ENCODE measurements at places on chromosomes 1 and 21.
A peak's percentile ranks its signal among the peaks of the same experiment; 100 is the strongest.

DNA sequence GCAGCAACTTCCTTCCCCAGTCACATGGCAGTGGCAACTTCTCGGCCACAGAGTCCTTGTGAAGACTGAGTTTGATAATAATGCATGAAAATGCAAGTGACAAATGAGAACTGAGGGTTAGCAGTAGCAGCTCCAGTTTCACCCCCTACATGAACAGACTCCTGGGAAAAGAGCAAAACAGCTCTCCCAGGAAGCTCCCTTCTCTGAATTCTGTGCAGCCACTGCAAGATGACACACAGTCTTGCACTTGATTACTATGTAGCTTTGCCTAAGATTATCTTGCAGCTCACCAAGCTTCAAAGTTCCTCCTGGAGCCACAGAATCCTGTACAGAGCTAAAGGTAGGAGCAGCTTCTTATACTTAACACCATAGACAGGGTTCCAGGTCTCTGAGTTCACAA, 4.7 kb downstream of the PGBD5 start:
- no peaks in the 10 kb centered on the region for H3K36me3 ChIP-seq
- no peak overlapping the region for H3K4me3 ChIP-seq
- peaks cover 79% of the 10 kb centered on the region for H3K27me3 ChIP-seq

GRCh38 chr21:35643176-35643575, 417.1 kb downstream of the SETD4 start:
- no peak for DNase-seq
- H3K4me3 ChIP-seq: no peak overlapping the region
- no peak overlapping the region for H3K27ac ChIP-seq
- H3K36me3 ChIP-seq: no peaks in the 10 kb centered on the region

DNA sequence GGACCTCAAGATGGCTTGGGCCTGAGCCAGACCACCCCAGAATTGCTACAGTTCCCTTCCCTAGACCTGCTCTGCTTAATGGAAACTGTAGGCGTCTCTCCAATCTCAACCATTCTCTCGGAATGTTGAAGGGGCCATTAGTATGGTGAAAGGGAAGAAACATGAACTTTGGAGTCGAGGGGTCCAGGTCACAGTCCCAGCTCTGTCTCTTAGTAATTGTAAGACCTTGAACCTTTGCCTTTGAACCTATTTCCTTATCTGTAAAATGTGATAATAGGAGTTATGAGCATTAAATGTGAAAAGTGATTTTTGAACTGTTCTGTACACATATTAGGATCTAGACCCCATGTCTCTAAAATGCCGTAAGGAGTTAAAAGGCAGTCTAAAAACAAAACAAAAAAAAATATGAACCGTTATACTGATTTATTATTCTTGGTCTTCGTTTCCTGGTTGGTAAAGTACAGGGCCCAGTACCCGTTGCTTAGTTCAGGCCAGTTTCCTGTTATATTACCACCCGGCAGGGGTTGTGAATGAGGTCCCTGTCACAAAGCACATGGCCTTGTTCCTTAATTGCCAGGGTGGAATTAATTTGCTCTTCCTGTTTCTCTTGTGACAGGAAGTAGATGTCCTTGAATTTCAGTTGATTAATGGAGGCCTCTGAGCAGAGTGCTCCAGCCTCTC, 42.3 kb downstream of the TCEANC2 start:
- DNase-seq: no peak
- peaks cover 24% of the 10 kb centered on the region for H3K4me1 ChIP-seq
- no peaks in the 10 kb centered on the region for H3K27me3 ChIP-seq

DNA sequence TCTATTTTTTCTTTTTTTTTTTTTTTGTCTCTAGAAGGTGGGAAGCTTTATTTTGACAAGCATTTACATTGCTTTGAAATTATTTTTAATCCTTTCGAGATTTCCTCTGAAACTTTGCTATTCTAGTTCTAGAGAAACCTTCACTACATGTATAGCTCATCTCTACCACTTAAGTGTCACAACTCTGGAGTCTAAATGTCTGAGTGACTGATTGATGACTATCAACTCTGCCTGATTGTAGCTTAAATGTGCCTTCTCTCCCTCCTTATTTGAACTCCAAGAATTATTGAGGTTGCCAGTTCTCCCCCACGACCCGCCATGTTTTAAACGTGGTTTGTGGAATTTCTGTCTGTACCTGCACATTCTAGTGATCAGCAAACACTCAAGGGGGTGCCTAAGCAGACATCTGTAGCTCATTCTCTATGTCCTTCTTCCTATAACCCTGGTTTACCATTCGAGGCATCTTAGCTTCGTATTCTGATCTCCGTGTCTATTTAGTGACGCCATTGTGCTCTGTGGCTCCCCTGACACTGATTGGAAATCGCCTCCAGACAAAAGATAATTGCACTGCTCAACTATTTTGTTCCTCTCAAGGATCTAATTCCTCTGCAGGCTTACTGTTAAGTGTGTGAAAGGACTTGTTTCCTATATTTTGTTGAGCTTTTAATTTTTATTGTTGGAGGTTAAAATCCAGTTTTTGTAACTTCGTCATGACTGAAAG, 1570.6 kb downstream of the BRINP3 start:
- no peaks in the 10 kb centered on the region for H3K4me1 ChIP-seq
- no peak overlapping the region for H3K27ac ChIP-seq
- no peaks in the 10 kb centered on the region for H3K27me3 ChIP-seq
- no peaks in the 10 kb centered on the region for H3K36me3 ChIP-seq

DNA sequence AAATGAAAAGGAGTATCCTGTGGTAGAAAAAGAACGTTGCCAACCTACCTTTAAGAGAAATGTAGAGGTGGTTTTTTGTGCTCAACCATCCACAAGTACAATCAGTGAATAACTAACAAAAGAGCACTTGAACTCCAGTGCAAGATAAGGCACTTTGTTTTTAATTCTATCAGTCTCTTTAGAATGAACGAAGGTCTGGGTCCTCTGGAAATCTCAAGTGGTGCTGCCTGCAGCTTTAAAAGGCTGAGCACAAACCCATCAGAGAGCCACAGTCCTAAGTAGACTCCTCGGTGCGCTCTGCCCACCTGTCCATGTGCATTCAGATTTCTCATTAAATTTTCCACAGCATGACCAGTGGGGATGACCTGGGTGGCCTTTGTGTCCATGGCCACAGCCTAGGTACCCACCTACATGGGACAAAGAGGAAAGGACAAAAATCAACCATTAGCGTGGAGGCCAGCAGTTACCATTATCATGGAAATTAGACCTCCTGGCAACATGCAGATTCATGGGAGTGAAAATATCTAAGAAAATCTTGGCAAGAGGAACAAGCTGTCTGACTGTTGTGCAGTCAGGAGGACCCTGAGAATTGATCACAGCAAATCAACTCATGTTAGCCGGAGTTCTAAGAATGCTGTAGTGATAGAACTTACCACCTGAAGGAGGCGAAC, 9.4 kb downstream of the TRIM45 start:
- peaks cover 82% of the 10 kb centered on the region for H3K36me3 ChIP-seq
- peak overlapping the region; percentile 97 for H3K27ac ChIP-seq
- DNase-seq: no peak

DNA sequence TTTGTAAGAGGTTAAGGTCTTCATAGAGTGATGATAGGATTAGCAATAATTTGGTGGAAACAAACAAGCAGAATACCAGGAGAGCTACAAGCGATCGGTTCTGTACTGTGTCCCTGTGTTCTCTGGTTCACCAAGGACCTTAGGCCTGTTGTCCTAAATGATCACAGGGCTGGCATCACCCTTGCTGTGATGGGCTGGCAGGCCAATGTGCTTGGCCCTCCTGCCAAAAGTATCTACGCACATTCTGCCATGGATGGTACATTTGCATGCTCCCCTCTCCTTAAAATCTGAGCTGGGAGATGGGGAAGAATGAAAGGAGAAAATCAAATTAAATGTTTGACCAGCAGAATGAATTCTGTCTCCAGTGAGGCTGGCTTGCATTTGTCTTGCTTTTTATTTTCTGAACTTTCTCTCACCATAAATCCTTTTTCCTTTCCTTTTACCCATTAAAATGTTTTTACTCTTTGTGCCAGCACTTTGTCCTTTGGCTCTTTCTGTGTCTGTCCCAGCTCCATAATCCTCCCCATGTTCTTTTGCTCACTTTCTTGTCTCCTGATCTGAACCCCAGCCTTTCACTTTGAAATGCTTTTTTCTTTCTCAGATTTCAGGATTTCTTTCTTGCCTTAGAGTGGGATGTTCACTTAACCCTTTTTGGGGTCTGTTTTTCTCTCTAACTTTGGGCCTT, 51.7 kb downstream of the PBX1 start:
- H3K4me1 ChIP-seq: peaks cover 7% of the 10 kb centered on the region
- H3K4me3 ChIP-seq: peak overlapping the region; percentile 9
- no peak for DNase-seq
- H3K27ac ChIP-seq: peak overlapping the region; percentile 92
- H3K27me3 ChIP-seq: peaks cover 2% of the 10 kb centered on the region
- H3K36me3 ChIP-seq: peaks cover 55% of the 10 kb centered on the region

- H3K4me1 ChIP-seq: peaks cover 18% of the 10 kb centered on the region
- H3K4me3 ChIP-seq: no peak overlapping the region
- H3K27me3 ChIP-seq: peaks cover 26% of the 10 kb centered on the region
- no peak overlapping the region for H3K27ac ChIP-seq
- no peak for DNase-seq
- H3K36me3 ChIP-seq: no peaks in the 10 kb centered on the region
These were observed 1.5 kb upstream of the ST6GALNAC5 start for GRCh38 chr1:76865696-76866286.

- no peaks in the 10 kb centered on the region for H3K36me3 ChIP-seq
- no peak for DNase-seq
- no peaks in the 10 kb centered on the region for H3K27me3 ChIP-seq
- no peak overlapping the region for H3K27ac ChIP-seq
These were observed 321.4 kb downstream of the DPYD start for GRCh38 chr1:97599447-97599846.

GRCh38 chr1:227949954-227950734, 2.4 kb upstream of the WNT9A start:
- no peak overlapping the region for H3K4me3 ChIP-seq
- peaks cover 50% of the 10 kb centered on the region for H3K27me3 ChIP-seq
- no peak overlapping the region for H3K27ac ChIP-seq
- DNase-seq: no peak
- no peaks in the 10 kb centered on the region for H3K36me3 ChIP-seq

GRCh38 chr1:67525053-67525760, 95.0 kb upstream of the SERBP1 start:
- H3K27ac ChIP-seq: no peak overlapping the region

- no peak for DNase-seq
- peaks cover 10% of the 10 kb centered on the region for H3K27me3 ChIP-seq
- H3K4me1 ChIP-seq: peaks cover 70% of the 10 kb centered on the region
- no peak overlapping the region for H3K4me3 ChIP-seq
- H3K36me3 ChIP-seq: no peaks in the 10 kb centered on the region
These were observed 364.0 kb upstream of the DUSP10 start for GRCh38 chr1:222105861-222106260.

- DNase-seq: no peak
- no peak overlapping the region for H3K27ac ChIP-seq
- H3K27me3 ChIP-seq: peaks cover 94% of the 10 kb centered on the region
- no peaks in the 10 kb centered on the region for H3K36me3 ChIP-seq
These were observed 65.2 kb upstream of the ARHGEF16 start for GRCh38 chr1:3389093-3389833.

GRCh38 chr1:214386747-214387146, 105.8 kb downstream of the SMYD2 start:
- peak overlapping the region; percentile 13 for H3K27ac ChIP-seq
- peaks cover 5% of the 10 kb centered on the region for H3K27me3 ChIP-seq
- peaks cover 70% of the 10 kb centered on the region for H3K36me3 ChIP-seq
- H3K4me1 ChIP-seq: no peaks in the 10 kb centered on the region
- H3K4me3 ChIP-seq: no peak overlapping the region
- DNase-seq: no peak

GRCh38 chr21:8998946-8999681, 1522.3 kb upstream of the TPTE start:
- H3K4me1 ChIP-seq: no peaks in the 10 kb centered on the region
- no peak overlapping the region for H3K27ac ChIP-seq
- no peaks in the 10 kb centered on the region for H3K36me3 ChIP-seq
- H3K4me3 ChIP-seq: no peak overlapping the region
- no peaks in the 10 kb centered on the region for H3K27me3 ChIP-seq
- DNase-seq: no peak

DNA sequence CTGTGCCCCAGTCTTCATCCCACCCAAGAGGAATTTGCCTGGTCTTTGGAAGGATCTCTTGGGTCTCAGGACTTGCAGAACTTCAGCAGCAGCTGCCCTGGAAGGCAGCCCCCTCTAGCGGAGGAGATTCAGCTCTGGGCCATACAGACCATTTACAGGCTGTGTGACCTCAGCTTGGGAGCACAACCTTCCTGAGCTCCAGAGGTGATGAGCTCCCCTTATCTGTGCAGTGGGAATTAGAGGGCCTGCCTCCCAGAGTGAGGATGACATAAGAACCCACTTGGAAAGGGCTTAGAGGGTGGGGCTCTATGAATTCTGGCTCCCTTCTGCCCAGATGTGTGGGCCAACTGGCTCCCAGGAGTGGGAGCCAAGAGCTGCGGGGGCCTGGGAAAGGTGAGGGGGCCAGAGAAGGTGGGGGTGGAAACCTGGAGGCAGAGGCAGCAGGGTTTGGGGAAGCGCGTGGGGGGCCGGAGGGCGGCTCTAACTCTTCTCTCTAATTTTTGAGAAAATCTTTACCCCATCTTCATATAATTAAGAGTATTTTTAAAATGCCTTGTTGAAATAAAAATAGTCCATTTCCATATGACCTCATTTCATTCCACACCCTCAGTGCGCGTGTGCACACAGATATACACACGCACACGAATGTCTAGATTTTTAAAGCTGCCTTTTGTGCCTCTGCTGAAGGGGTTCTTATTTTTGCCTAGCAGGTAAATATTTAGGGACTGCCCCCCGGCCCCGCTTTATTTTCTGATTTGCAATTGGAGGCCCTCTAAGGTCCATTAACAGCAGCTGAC, 21.5 kb downstream of the EPHB2 start:
- DNase-seq: no peak
- no peak overlapping the region for H3K27ac ChIP-seq
- peaks cover 22% of the 10 kb centered on the region for H3K4me1 ChIP-seq
- no peaks in the 10 kb centered on the region for H3K36me3 ChIP-seq
- H3K4me3 ChIP-seq: no peak overlapping the region
- H3K27me3 ChIP-seq: peaks cover 6% of the 10 kb centered on the region

DNA sequence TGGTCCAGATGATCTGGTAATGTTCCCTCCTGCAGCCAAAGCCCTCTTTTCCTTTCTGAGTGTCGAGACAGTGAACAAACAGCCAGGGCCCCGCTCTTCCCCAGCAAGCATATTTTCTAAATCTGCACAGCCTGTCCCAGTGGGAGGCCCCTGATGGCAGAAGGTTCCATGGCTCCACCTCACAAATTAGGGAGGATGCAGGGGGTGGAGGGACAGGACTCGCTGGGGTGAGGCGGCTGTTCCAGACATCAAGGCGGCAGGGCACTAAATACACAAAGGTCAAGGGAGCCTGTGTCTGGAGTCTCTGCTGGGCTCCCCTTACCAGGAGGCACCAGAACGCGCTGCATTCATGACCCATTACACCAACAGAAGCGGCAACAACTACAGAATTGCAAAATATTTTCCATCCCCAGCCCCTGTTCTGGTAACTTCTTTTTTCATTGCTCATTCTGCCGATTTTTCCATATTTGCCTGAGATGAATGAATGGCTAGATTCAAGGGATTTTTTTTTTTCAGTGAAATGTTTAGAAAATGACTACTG, 27.0 kb upstream of the PRELP start:
- H3K4me3 ChIP-seq: peak overlapping the region; percentile 58
- H3K4me1 ChIP-seq: peaks cover 71% of the 10 kb centered on the region
- peak; percentile 53 for DNase-seq
- peaks cover 35% of the 10 kb centered on the region for H3K27me3 ChIP-seq

GRCh38 chr1:26075421-26076144, 8.2 kb upstream of the TRIM63 start:
- peaks cover 29% of the 10 kb centered on the region for H3K4me1 ChIP-seq
- H3K4me3 ChIP-seq: no peak overlapping the region
- peaks cover 32% of the 10 kb centered on the region for H3K27me3 ChIP-seq
- H3K27ac ChIP-seq: no peak overlapping the region
- DNase-seq: no peak
